ENCODE measurements at places on chromosomes 3 and 15.

DNA sequence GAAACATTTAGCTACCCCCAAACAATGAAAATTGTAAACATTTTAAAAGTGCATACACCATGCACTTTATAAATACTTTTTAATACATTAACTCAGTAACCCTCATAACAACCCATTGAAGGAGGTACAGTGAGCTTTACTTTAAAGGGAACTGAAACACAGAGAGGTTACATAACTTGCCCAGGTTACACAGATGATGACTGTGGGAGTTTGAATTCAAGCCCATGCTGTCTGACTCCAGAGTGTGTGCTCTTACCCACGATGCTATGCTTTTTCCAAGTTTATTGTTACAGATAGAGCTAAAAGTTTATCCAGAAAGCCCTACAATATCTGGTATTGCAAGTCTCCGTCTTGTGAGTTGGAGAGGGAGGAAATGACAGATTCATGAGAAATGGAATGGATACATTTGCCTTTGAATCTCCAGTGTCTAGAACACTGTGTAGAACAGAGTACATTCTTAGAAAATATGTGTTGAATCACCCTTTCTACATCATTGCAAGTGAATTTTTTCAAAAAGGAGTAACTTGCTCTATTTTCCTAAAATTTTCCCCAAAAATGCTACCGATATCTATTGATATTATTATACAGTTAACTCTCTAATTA lies 428.3 kb downstream of the NAALADL2 start:
- DNase-seq: no peak

DNA sequence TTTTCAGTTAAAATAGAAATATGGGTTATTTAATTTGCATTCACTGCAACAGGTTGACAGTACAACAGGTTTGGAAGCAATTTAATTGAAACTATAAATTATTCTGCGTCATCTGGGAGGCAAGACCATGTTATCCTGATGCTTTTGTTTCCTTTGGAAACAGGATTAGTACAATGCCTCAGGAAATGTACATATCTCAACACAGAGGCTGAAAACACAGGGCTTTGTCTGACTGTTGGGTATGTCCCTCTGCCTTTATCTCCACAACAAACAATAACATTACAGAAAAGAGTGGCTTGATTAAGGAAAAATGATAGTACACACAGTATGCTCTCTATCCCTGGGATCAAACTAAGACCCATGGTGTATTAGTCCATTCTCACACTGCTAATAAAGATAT lies 95.7 kb downstream of the KCNMB2 start:
- no peak for DNase-seq

DNA sequence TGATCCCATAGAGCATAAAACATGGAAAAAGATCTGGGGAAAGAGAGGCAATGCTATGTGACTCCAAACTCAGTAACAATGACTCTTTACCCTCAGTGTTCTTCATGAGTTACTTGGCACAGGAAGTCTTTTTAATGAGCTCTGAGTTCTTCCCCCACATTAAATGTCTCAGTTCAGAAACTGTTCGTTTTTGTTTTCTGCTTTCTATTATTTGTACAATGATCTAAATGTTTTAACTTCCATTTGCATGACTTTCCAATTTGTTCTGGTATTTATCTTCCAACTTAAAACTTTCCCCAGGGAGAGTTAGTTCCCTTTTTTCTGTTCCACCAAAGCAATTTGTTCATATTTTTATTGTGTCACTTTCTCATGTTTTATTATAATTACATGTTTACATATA lies 177.0 kb upstream of the ZBTB20 start:
- DNase-seq: no peak

DNA sequence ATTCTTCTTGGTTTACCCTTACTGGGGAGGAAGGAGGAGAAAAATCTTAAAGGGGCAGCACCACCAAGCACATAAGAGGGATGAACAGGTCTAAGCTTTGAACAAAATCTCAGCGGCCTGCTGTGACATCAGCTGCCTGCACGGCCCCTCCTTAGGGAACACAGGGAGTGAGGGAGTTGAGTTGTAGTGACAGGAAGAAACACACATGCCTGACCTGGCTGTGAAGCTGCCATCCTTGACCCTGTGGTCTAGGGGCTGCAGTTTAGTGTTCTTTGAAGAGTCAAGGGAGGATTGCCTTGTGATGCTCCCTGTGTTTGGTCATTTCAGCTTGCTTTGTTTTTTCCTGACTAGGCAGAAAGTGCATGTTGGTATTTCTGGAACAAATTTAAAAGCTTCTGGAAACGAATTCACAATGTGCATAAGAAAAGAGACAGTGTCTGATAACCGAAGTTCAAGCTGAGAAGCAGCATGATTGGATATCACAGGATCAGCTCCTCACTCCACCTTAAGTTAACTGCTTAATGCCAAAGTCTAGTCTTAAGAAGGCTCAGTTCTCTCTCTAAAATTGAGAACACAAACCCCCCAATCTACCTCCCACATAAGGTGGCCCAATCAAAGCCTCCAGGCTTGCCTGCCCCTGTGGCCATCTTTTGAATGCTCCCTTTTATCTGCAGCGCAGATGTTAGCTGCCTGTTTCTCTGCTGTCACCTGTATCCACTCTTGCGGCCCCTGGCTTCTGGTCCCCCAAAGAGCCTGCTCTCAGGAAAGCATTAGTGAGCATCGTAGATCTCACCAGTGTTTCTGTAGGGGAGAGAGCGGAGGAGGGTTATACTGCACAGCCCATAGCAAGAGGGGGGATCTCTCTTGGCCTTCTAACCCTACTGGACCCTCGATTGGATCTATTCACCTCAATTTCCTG lies 82.2 kb downstream of the SCN11A start:
- DNase-seq: no peak

DNA sequence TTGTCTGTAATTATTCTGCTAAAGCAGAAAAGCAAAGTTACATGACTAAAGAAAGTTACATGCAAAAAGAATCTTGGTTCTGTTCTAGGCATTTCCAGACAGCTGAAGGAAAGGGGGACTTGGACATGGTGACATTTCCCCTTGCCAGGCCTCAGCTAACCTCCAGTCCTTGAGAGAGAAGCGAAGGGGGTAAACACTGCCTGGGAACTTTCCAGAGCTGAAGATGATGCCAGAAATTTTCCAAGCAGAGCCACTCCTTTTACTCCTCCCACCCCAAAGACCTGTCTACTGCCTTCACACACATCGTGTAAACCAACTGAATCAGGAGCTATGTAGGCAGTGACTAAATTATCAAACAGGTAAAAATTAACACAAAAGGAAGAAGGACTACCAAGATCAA lies 5.4 kb downstream of the MEX3B start:
- DNase-seq: no peak

DNA sequence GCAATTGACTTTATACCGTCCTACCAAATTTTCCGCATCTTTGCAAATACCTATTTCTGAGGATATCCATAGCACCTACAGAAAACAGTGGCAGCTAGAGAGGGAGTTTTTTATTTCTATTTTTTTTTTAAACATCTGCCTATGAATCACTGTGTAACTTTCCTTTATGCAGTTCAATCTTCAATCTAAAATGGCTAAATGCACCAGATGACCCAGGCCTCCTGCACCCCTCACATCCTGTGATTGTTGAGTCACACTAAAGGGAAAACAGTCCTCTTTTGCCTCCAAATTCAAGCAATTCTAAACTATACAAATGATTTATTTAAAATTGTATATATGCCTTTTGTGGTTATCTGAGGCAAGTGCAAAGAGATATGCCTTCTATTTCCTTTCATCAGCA lies 20.1 kb upstream of the BCL6 start:
- DNase-seq: no peak

DNA sequence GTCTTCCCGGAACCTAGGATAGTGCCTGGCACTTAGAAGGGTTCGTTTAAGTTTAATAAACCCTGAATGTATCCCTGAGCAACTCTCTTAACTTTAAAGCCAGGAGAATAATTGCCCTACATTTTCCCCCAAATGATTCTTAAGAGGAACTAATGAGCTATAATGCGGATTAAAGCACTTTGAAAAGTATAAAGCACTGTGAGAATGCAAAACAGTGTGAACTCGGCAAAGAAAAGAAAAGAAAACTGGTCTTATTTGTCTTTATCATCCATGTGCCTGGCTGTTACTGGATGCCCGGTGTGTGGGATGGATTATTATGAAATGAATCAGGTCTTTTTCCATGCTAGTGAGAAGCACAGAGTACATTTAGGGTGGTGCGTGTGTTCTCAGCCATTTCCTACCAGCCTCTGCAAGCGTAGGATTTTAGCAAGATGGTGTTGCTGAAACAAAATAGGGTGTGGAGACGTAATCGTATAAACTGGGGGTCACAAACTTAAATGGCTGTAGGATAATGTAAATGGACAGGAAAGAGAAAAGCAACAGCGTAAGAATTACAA lies 983 bp downstream of the KBTBD12 start:
- DNase-seq: no peak
